Motor neuron (in vitro differentiated cells): ENCODE measurements at places on chromosomes 7 and 10. TPM values are rescaled to one million over a fixed set of nuclear protein-coding genes. Genes with fewer than 3 reads are reported as not detected.

The CTAGE6 gene
- 0.08 TPM in 1 of 2 replicates, not detected in the other for total RNA-seq

The MACC1 gene
- total RNA-seq: 0.14 and 0.30 TPM in 2 replicates

The ARID5B gene
- 53.4 and 55.6 TPM in 2 replicates for total RNA-seq

The OPN4 gene
- 0.24 TPM in 1 of 2 replicates, not detected in the other for total RNA-seq

The HECW1 gene
- total RNA-seq: 2.2 and 2.3 TPM in 2 replicates

The MRC1 gene
- not detected in 2 replicates for total RNA-seq

The IFRD1 gene
- total RNA-seq: 74.0 and 79.3 TPM in 2 replicates

The MDFIC gene
- total RNA-seq: 44.6 and 54.2 TPM in 2 replicates

The HYAL4 gene
- 0.09 TPM in 1 of 2 replicates, not detected in the other for total RNA-seq

The SEMA3C gene
- 49.4 and 51.1 TPM in 2 replicates for total RNA-seq

The ANXA11 gene
- 2.4 and 4.9 TPM in 2 replicates for total RNA-seq

The ANXA8 gene
- 0.52 TPM in 1 of 2 replicates, not detected in the other for total RNA-seq

The ZDHHC6 gene
- total RNA-seq: 25.8 and 29.1 TPM in 2 replicates

DNA sequence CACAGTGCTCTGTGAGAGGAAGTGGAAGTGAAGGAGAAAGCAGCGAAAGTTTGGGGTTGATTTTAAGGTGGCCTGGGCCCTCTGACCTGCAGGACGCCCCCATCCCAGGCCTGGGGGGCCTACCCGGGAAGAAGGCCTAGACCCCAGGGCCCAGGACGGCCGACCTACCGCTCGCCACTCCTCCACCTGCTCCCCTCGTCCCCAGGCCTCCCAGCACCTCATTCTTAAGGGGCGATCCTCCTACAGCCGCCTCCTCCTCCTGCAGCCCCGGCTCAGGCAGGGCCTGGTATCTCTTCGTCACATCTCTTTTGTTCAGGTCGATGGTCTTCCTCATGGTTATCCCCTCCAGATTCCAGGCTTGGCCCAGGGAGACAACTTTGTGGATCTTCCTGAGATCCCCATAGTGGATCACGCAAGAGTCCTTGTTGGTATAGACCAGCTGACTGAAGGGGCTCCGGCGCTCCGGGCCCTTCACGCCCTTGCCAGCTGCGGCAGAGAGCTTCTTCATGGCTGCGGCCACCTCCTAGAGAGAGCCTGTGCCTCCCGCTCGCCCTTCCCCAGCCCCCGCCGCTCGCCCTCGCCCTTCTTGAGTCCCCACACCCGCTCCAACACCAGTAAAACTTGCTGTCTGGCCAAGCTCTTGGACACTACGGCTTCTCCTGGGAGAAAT, 117.5 kb downstream of the OR13A1 start:
- ATAC-seq: no peak

DNA sequence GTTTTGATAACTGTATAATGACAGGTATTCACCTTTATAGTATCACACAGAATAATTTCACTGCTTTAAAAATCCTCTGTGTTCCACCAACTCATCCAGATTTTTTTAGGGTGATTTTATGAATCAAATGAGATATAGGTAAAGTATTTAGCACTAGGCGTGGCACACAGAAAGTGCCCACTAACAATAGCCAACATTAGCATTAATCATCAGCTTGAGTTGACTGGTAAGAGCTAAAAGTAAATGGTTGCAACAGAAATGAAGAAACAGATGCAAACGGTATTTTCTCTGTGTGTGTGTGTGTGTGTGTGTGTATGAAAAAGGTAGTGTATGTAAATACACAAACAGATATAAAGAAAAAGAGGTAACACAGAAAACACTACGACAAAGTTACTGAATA, 378.8 kb upstream of the ETV1 start:
- ATAC-seq: no peak

GRCh38 chr10:98363220-98363619, 51.8 kb downstream of the PYROXD2 start:
- no peak for ATAC-seq

DNA sequence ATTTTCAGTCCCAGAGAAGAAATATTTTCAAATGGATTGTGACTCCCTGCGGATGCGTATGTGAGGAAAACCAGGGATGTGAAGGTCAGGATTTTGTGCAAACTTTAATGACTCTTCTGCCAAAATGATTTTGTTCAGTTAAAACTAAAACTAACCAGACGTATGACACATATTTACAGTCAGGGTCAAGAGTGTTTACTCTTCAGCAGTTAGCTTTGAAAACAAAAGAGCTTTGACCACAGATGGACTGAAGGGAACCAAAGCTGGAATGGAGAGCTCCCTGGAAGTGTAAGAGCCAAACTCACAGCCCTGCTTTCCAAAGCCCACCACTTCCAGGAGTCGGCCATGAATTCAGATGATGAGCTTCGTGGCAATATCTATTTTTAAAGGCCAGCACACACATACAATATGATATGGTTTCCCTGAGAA, 15.5 kb downstream of the SVIL start:
- no peak for ATAC-seq

- ATAC-seq: no peak
These were observed 22.2 kb downstream of the AZGP1 start for GRCh38 chr7:99953649-99954048.

DNA sequence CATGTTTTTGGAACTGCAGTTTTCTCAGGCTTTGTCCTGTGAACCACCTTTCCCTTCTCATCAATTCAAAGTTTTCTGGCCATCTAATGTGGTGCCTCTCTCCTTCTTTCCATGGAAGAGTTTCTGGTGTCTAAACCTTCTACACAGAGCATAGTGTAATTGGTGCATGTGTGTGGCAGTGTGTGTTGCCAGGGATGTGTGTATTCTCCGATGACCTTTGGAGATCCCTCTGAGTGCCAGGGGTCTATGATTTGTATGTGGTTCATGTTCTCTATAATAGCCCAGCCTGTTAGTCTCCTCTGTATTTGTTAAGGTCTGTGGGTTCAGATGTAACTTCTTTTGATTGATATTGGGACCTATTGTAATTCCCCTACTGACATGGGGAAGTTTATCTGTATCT, 1.5 kb downstream of the TAS2R60 start:
- peak; percentile 12 for ATAC-seq

DNA sequence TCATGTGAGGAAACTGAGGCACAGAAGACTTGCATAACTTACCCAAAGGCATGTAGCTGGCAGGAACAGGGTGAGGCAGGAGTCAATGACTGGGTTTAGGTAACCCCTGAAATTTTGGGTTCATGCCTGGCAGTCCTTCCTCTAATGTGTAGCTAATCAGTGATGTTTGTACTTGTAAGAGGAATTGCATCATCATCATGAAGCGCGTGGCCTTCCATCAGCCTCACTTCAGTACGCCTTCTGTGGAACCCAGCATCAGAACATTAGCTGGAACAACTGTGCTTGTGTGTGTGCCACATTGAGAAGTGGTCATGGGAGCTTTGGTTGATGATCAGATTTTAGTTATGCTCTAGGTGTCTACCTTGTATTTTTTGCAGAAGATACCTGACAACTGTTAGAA, 18.2 kb upstream of the STMP1 start:
- no peak for ATAC-seq

DNA sequence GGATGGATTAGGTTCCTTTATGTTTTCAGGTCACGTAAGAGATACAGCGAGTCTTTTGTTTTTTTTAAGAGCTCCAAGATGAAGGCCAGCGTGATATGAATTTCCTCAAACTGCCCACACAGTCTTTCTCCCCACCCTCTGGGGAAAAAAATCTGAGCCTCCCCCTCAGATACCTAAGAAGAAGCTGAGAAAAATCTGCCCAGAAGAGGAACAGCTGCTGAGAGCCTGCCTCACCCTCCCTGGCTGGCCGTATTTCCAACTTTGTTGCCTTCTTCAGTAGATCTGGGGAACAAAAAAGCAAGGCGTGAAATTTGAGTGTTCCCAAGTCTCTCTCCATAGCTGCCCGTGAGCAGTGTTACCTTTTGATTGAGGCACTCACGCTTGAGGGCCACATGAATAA, 208.1 kb downstream of the KIAA1217 start:
- no peak for ATAC-seq

- no peak for ATAC-seq
These were observed 193.8 kb downstream of the ABCA13 start for GRCh38 chr7:48365010-48365409.

GRCh38 chr10:16944986-16945385, 127.8 kb upstream of the RSU1 start:
- ATAC-seq: no peak

DNA sequence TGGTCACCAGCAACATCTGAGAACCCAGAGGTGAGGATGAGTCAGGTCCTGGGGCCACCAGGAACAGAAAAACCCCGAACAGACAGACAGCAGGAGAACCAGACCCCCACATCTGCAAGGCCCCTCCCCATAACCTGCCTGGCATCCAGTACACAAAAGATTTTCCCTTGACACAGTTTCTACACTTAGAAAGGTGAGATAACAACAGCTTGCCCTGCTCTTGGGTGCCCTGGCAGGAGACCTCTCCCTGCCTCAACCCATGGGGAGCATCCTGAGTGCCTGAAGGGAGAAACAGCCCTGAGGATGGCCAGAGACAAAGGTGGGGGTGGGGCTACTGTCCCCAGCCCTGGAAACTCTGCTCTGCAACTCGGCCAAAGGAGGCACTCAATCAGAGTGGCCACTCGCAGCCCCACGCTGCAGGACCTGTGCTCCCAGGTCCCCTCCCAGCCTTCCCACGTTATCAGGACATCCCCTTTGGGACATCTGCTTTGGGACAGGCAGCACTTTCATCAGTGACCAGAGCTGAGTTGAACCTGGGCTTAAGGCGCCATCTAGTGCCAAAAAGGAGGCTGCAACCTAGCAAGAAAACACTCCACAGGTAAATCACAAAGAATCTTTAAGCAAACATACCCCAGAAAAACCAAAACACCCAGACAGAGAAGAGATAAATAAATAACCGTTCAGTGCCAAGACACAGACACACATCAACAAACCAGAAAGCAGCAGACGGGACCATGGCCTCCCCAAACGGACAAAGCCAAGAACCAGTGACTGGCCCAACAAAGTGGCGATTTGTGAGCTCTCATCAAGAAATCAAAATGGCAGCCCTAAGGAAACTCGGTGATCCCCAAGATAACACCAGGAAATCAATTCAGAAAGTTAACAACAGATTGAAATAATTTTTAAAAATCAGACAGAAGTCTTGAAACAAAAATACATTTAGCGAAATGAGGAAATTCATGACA, 233.7 kb downstream of the PTPRN2 start:
- ATAC-seq: peak; percentile 32

DNA sequence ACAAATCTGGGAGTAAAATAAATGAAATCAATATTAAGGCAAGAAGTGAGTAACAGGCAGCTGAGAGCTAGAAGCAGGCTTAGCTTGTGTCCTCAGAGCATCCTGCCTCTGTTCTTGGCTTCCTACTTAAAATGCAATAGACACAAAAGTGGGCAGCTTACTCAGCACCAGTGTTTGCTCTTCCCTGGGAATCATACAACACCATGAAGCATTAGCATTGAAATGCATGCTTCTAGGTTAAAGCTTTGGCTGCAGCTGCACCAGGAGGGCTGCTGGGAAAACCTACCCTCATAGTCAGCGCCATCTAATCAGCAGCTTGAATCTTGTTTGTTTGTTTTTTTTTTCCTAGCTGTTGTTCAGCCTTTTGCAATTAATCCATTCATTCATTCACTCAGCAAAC, 104.2 kb upstream of the VWC2 start:
- ATAC-seq: peak; percentile 71

DNA sequence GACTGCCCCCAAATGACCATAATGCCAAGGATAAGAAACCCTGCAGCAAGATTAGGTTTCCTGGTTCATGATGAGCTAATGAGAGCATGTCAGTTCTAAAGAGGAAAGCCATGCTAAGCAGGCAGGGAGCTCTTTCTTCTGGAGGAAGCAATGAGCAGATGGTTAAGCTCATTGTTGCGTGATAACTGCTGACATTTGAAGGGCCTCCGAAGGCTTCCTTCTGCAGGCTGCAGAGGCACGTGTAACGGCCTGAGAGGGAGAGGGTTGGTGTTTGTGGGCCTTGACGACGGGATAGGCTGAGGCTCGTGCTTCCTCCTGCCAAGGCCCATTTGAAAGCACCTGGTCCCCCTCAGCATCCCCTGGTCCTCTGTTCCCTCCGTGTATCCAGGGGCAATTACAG, 63.5 kb upstream of the BTBD16 start:
- ATAC-seq: no peak

DNA sequence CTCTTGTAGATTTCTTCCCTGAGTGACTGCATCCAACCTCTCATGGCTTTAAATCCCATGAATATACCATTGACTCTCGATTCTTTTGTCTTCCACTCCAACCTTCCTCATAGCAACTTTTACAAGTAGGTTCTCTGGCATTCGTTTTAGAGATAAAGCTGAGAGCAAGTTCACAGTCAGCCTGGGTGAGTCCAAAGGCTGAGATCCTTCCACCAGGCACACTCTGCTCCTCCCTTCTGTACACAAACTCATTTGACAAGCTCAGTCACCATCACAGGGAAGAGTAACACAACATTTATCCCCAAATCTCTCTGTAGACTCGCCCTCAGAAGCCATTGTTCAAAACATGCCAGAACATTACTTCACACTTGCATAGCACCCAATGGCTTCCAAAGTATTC, 10.9 kb downstream of the CTTNBP2 start:
- no peak for ATAC-seq

DNA sequence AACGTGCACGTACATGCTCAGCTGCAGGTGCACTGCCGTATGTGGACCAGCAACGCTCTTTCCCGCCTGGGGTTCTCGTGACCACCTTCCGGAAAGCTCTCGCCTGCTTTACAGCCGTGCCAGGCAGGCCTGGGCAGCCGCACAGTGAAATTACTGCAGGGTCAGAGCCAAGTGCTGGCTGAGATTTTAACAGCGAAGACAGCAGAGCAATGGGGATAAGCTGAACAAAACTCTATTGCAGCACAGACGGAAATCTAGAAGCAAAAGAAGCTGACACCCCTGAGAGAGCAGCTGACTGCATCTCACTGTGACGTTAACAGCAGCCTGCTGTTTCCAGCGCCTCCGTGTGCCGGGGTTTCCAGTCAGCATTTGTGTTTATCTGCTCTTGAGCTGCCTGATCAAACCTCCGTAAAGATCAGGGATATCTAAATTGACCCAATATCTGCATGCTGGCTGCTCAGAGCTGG, 179.0 kb downstream of the DIP2C start:
- no peak for ATAC-seq

DNA sequence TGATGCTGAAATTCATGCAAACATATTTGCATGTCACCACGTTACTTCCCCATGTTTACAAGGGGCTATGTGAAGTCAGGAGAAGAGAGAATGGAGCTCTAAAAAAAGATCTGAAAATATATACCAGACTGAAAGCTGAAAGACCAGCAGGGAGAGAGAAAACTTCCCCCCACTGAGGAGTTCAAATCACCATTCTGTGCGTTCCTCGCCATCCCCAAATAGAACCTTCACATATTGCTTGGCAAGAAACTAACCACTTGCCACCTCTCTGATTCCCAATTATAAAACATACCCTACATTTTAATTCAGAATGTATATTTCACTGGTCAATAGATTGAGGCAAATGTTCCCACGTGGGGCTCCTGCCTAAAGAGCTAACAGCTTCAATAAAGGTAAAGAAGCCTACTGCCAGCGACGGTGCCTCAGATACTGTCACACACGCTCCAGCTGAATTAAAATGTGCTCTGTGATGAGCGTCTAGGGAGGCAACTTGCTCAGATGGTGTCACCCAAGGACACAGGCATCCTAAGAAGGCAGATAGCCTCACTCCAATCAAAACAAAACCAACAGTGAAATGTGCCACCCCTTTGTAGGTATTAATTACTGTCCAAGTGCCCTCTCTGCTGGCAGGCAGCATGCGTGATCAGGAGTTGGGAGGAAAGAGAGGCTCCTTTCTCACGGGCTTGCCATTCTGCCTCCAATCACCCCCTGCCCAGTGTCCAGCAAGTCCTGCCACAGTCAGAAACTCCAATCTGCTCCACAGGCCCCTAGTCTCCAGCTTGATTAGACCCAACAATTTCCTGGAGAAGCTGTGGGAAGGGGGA, 298.2 kb downstream of the GRID1 start:
- ATAC-seq: peak; percentile 49

GRCh38 chr7:15245831-15246230, 316.0 kb downstream of the AGMO start:
- no peak for ATAC-seq

GRCh38 chr10:120145107-120145506, 252.6 kb downstream of the SEC23IP start:
- no peak for ATAC-seq
